ENCODE measurements at places on chromosomes 5 and 9.

GRCh38 chr9:93292288-93292615, 108.3 kb downstream of the WNK2 start:
- no peak for DNase-seq

DNA sequence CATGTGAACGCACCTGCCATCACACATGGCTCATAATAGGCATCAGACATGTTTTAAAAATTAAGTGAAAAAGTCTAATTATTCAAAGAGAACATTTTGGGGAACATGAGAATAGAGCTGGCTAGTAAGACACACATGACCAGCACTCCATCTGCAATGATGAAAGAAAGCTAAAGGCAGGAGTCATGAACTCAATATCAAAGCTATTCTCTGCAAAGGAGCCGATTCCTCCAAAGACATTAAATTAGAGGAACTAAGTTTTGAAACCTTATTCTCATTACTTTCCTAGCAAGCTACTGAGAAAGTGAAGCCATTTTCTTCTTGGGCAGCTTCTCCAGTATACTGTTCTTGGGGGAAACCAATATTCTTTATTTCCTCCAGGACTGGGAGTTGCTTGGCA, 172.0 kb downstream of the CRB2 start:
- DNase-seq: no peak

- no peak for DNase-seq
These were observed 147.1 kb downstream of the ENTREP1 start for GRCh38 chr9:69472101-69472620.

DNA sequence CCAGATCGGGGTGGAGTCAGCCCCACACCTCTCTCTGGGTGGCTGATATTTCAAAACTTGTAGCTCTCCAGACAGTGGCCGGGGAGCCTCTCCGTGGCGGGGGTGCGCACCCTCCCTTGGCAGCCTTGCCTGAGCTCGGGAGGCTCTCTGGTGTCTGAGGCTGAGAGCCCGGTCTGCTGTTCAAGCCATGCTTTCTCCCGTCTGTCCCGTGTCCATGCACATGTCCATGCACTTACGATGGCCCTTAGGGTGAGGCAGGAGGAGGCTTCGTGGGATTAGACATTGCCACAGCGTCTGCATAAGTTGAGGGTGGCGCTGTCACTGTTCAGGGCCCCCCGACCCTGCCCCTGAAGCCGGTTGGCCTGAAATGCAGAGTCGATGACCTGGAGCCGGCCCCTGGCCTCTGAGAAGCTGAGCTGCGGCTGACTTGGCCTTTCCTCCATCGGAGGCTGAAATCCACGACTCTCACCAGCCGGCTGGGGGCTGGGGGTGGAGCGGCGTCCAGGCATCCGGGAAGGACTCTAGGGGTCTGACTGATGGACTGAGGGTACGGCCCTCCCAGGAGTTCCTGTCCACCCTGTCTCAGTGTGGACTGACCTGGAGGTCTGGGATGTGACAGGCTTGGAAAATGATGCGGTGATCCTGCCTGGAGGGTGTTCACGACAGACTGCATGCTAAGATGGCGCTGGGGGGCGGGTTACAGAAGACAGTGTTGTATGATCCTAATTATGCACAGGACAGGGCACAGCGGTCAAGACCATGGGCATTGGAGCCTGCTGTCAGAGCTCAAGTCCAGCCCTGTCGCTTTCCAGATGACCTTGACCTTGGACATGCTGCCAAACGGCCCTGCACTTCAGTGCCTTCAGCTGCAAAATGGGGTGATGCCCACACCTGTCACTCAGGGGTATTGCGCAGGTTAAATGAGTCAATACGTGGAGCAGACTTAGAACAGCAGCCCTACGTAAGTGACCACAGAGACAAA, 18.3 kb upstream of the SLC2A6 start:
- DNase-seq: no peak

DNA sequence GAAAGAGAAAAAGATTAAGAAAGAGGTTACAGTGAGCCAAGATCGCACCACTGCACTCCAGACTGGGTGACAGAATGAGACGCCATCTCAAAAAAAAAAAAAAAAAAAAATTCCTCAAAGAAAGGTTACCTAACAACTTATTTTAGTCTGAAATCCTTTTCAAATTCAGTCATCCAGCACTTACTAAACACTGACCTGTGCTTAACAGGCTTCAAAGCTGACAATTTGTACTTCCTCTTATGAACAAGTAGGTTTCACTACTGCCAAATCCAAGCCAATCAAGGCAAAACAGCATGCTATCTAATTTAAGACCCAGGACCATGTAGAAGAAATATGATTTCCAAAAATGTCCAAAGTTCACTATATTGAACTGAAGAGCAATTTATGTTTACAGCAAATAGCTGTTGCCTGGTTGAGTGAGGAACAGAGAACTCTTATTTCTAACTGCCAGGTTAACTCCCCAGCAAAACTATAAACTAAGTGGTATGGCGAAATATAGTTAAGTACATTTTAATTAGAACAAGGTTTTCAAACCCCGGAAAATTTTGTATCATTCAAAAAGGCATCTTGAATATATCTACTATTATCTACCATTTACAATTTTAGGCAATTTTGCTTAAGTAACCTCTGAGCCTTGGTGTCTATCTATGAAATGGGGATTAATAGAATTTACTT, 13.4 kb downstream of the PWWP2A start:
- peak; percentile 74 for DNase-seq

All from renal cortical epithelial cell (primary cell).